ENCODE measurements at places on chromosomes 3 and 15.
A peak's percentile ranks its signal among the peaks of the same experiment; 100 is the strongest.

DNA sequence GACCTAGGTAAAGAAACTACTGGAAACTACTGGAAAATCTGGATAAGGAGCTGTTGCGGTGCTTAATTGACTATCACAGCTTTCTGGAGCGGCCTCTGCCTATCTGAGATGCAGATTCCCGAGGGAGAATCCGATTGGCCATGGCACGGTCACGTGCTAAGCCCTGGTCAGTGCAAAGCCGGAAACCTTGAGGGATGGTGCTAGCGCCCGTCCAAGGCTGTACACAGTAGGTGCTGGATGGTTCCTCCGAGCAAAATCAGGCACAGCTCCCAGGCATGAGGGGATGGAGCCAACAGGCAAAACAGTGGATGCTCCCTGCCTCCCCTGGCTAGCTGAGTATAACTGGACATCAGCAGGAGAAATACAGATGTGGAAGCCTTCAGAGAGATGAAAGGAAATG lies 238.7 kb upstream of the HES1 start:
- no peak for DNase-seq

DNA sequence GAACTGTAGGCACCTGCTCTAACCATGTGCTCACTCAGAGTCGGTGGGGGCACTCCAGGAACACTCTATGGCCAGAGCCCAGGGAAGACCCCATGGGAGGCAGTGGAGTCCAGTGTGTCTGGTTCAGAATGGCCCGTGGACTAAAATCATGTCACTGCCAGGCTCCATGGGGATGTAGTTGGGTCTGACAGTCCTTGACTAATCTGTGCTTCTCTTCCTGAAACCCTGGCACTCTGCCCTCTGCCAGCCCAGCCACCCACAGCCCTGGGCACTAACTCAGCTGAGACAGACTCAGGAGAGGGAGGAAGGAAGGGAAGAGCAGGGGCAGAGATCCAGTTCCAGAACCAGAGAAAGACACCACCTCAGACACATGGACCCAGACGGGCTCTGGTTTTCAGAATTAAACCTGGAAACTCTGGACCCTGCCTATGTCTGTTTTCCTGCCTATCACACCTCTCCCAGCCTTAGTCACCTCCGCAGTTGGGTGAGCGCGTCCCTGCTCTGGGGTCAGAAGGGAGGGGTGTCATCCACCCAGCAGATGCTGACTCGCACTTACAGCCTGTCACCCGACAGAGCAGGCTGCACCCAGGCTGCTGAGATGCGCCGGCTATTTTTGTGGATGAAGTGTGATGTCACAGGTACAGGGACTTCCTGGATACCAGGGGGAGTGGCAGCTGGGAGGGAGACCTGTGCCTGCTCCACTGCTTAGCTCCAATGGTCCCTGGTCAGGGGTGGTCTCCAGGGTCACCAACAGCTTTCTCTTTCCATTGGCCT lies 56.8 kb upstream of the INSYN1 start:
- DNase-seq = no peak

GRCh38 chr3:7038394-7038793 lies 177.5 kb downstream of the GRM7 start:
- no peak for DNase-seq

GRCh38 chr3:54309601-54310000 lies 187.2 kb downstream of the CACNA2D3 start:
- no peak for DNase-seq

GRCh38 chr15:99481113-99481950 lies 84.5 kb upstream of the MEF2A start:
- DNase-seq = no peak

DNA sequence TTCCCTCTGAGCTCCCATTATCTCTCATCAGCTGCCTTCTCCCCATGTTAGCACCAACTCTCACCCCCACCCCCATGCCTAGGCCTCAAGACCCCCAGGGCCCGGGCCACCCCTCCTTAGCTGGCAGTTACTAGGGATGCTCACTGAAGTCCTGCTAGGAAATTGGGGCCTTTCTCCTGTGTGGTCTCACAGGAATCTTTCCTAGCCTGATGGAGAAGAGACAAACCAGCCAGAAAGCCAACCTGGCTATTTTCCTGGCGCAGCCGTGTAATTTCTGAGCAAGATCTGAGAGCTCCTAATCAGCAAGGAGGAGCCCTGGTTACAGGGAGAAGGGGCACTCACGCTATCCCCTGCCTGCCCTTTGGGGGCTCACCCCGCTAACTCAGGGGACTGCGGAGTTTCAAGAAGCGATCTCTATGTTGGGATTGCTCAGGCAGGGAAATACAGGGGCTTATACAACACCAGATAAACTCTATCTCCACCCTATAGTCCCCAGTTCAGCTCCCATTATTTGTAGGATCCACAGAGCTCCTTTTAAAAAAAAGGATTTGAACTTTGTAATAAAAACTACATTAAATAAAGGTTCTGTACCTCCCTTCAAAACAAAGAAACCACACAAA lies 25.2 kb downstream of the NR2F2 start:
- DNase-seq = no peak

GRCh38 chr3:134874737-134875413 lies 79.8 kb downstream of the EPHB1 start:
- DNase-seq = no peak

DNA sequence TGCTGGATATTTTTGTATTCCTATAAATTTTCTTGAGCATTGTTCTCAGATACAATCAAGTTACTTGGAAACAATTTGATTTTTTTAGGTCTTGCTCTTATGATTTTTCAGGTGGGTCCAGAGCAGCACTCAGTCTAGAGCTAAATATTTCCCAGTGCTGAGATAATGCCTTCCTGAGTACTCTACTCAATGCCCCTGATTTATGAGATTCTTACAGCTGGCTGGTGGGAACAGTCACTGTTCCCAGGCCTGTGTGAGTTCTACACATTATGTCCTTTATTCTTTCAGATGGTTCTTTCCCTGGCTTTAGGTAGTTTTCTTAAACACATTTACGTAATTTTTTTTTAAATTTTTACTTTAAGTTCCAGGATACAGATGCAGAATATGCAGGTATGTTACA lies 51.0 kb upstream of the EIF5A2 start:
- DNase-seq = no peak

DNA sequence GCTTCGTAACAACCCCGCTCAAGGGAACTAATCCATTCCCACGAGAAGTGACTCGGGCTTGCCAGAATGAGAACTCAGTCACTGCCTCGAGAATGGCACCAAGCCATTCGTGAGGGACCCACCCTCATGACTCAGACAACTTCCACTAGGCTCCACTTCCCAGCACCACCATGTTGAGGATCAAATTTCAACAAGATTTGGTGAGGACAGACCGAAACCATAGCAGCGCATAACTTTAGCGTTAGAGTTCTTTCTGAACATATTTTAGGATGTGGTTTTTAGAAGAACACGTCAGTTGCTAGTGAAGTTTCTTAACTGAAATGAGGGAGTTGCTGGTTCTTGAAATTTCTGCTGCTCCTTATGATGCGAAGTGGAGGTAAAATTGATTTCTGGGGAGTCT lies 13.5 kb downstream of the PTPRG start:
- DNase-seq = no peak

DNA sequence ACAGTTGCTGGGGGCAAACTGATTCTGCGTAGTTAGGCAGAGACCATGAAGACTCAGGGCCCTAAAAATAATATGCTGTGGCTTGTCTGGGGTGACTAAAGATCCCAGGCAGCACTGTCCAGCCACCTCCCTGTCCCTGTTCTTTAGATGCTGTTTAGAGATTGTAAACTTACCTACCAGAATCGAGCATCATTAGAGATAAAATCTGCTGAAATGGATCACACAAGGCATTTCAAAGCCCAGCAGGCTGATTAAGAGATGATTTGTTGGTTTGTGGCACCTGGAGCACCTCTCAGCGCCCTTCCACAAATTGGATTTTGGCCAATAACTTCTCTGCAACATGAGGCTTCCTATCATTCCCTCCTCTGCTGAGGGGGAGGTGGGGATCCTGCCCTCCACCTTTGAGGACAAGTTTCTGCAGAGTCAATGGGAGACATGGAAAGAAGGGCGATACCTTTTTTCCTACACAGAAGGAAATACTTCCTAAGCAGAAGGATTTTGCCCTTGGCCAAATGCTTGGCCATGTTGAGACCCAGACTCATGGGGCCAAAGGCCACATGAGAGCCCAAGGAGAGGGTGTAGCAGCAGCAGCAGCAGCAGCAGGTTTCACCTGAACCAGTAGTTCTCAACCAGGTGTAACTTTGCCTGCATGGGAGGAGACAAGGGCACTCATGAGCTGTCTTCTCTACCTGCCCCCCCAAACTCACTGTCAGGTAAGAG lies 37.5 kb downstream of the SEMA5B start:
- DNase-seq = no peak

- no peak for DNase-seq
Measured at GRCh38 chr3:72158639-72159326, 373.8 kb upstream of the PROK2 start.

GRCh38 chr3:33139996-33140395 lies 26.2 kb downstream of the CRTAP start:
- no peak for DNase-seq

GRCh38 chr3:195856410-195857084 lies 44.8 kb upstream of the MUC4 start:
- DNase-seq = no peak

- DNase-seq = peak; percentile 92
Measured at GRCh38 chr15:74127255-74127953, 3.0 kb upstream of the ISLR2 start.

DNA sequence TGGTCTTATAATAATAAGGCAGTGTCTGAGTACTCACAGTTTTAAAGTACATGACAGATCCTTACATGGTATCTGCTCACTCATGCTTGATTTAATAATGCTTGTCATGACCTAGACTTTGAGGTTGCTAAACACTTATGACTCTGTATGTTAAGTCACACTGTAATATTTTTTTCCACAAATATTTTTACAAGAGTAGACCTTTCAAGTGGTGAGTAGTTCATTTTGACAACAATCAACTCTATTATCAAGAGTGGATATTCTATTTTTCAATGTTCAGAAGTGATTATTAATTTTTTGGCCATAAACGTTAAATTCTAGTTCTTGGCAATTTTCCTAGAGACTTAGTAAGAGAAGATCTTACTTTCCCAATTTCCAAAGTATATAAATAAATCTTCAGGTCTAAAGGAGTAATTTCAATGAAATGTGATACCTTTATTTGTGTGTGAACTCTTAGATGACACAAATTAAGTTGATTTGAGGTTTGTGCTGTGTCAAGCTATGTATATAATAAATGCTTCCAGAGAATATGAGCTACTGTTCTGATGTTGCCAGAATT lies 104.5 kb downstream of the NLGN1 start:
- no peak for DNase-seq

DNA sequence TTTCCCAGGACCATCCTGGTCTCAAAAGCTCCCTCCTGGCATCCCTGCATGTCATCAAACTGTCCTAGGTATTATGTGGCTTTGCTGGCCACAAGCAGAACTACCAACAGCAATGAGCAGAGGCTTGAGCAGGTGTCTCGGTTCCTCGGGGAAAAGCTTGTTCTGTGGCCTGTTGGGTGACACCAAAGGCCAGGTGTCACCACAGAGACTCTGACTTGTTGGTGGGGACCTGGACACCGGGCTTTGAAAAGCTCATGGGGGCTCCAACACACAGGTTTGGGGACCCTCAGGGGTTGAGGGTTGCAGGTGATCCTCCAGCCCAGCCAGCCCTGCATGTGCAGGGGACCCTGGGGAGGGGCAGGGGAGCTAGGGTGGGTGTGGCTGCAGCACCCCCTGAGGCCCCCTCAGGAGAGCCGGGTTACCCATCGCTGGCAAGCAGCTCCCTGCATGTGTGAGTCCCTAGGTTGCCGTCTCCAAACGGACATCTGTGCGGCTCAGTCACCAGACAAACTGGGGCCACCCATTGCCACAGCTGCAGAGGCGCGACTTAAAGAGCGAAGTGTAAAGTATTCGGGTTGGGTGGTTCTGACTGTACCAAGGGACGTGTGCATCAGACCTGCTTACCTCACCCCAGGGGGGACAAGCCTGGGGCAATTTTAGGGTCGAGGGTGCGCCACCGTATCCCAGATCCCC lies 140.1 kb downstream of the CHSY1 start:
- no peak for DNase-seq

DNA sequence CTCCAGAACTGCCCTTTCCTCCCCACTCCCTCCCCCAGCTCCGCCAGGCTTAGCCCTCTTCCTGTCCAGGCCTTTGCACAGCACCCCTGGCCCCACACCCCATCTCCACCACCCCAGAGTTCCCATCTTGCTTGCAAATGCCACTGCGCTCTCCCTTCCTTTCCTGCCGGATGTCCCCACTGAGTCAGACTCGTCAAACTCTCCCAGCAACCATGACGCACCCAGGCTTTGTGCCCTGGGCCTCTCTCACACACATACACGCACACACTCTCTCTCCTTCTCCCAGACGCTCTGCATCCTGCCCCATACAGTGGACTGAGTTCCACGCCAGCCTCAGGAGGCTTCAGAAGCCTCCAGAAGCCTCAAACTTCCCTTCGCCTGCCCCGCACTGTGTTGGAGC lies 2.8 kb upstream of the CCDC9B start:
- no peak for DNase-seq

GRCh38 chr3:152772674-152773225 lies 62.2 kb upstream of the P2RY1 start:
- no peak for DNase-seq

DNA sequence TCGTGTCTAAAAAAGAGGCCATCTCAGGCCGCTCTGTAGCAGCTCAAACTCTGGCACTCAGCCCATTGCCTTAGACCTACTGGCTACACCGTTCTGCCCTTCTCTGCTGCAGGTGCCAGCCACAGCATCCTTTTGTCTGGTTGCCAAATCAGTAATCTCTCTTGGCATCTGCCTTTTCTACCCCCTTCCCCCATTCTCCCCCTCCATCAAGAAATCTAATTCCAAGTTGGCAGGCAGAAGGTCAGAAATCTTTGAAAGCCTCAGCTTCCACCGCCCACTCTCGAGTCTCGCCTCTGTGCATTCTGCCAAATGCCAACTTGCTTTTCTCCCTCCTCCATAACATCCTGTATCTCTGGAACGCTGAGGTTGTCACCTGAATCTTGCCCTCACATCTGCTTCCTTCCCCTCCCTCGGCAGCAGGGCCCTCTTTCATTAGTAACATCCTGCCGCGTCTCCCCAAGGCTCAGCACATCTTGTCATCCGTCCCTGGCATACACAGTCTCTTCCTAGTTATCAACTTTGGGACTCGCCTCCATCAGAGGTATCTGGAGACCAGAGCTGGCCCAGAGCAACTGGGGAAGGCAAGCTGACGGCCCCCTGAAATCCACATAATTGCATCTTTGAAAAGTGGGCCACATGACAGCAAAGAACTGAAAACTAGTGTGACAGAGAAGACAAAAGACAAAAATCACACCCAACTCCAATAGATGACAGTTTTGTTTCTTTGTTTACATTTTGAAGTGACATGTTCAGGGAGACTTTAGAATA lies 312.0 kb upstream of the CCDC54 start:
- no peak for DNase-seq

Data from left hindlimb (tissue), 1 donor.